ENCODE measurements at places on chromosomes 13 and 19.
A peak's percentile ranks its signal among the peaks of the same experiment; 100 is the strongest.

GRCh38 chr19:14073261-14073924 is 807 bp downstream of the MISP3 start:
- DNase-seq, result no peak

GRCh38 chr19:7182489-7182888 is 111.7 kb downstream of the INSR start:
- DNase-seq, result no peak

DNA sequence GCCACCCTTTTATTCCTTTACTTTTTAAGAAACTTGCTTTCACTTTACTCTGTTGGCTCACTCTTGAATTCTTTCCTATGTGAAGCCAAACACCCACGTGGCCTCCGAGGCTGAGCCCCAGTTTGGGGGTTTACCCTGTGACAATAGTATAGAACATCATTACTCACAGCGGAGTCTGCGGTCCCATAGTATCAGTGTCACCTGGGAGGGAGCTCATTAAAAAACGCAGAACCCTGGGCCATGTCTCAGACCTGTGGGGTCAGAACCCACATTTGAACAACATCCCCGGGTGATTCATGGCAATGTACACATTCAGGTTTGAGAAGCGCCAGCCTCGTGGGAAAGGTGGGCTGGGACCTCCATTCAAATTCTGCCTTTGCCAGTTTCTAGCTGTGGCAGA is 36.0 kb upstream of the UBL3 start:
- no peak for DNase-seq

DNA sequence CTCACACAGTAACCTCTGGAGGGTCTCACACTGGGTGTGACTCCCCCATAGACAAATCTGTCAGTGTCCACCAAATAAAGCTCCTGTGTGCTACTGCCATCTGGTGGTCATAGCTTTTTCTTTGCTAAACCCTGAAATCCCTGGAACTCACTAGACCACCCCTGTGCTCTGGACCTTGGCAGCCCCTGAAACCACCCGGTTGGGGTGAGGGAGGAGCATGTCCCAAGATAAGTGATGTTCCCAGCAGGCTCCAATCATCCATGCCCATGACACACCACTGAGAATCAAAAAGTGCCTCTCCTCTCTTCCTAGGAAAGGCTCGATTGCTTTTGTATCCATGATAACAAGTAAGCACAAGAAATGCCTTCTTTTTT is 6.5 kb upstream of the HSD17B14 start:
- no peak for DNase-seq

DNA sequence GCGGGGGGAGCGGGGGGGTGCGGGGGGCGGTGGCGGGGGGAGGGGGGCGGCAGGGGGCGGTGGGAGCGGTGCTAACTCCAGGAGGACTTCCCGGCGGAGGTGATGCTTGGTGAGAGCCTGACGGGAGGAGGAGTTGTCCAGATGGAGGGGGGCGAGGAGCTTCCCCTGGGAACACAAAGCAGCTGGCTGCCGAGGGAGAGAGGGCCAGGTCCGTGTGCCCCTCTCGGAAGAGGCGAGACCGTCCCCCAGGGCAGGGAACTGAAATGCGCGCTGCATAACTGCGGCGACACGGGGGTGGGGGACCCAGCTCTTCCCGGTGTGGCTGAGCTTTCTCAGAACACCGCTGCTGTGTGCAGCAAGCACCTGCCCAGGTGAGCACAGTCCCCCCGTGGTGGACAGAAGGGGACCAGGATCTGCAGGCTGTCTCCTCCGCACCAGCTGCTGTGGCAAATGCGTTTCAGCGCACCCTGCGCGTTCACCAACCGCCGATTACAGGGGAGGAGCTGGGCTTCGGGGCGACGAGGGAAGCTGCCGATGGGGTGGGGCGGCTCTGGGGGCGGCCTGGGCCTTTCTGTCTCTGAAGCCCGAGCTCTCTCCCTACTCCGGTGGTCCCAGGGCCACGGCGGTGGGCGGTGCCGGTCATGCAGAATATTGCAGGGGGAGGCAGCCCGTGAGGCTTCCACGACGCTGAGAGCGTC is 54.7 kb upstream of the F7 start:
- no peak for DNase-seq

DNA sequence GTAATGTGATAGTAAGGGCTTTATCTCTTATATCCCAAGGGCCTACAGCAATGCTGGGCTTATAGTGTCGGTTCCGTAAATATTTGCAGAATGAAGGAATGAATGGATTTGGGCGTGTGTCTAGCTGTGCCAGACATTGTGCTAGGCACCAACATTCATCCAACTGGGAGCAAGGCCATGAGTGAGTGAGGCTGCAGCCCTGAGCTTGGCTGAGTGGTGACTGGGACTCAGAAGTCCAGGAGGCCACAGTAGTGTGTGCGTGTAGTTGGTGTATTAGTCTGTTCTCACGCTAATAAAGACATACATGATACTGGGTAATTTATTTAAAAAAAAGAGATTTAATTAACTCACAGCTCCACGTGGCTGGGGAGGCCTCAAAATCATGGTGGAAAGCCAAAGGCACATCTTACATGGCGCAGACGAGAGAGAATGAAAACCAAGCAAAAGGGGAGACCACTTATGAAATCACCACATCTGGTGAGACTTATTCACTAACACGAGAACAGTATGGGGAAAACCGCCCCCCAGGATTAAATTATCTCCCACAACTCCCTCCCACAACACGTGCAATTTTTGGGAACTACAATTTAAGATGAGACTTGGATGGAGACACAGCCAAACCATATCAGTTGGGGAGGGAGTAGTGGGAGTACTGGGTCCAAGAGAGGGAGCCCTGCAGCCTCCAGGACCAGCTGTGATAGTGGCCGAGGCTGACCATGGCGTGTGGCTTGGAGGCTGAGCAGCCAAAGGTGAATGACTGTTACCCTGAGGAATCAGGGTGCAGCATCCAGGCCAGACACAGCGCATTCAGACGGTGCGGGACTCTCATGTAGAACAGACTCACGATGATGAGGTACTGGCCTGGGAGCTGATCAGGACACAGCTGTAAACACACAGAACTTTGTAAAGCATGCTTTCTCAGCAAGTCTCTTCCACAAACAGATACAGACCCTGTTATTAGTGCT is 104.6 kb downstream of the TEX26 start:
- DNase-seq, result no peak

GRCh38 chr13:67123165-67123564 is 107.0 kb downstream of the PCDH9 start:
- DNase-seq, result no peak

DNA sequence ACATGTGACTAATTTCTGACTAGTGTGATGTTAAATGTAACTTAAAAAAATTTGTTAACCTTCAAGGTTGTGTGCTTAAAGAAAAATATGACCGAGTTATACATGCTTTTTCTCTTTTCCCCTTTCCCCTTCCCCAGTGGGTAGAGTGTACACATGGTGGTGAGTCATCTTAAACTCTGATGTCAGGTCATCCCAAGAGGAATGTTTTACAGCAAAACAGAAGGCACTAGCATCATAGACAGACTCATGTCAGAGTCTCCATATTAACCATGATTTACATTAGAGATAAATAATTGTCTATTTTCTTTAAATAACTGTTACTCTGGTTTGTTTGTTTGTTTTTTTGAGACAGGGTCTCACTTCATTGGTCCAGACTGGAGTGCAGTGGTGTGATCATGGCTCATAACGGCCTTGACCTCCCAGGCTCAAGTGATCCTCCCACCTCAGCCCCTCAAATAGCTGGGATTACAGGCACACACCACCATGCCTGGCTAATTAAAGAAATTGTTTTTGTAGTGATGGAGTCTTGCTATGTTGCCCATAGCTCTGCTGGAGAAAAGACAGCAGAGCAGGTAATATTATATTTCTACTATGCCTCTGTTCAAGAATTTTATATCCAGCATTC is 160.4 kb upstream of the PCDH9 start:
- no peak for DNase-seq

DNA sequence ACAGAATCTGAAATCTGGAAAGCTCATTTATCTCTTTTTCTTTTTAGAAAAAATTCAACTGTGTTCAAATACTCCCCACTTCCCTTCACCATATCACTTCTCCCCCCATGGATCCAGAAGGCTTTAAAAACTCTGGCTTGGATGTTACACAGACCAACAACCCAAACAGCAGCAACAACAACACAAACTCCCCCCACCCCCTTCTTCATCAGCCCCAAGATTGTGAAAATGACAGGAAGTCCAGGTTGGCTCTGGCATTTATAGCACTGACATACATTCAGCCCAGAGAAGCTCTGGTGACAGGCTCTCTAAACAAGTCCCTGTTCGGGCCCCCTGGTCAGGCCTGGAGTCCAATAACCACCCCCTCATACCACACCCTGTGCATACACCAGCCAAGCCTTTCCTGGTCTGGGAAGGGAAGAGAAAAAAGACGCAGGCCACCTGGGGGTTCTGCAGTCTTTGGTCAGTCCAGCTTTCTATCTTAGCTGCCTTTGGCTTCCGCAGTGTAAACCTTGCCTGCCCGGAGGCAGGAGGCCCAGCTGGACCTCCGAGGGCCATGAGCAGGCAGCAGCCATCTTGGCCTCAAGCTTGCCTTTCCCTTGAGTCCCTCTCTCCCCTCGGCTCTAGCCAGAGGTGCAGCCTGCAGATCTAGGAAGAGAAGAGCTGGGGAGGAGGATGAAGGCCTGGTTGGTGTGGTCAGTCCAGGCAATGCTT is 6.8 kb downstream of the CDX2 start:
- DNase-seq, result no peak

DNA sequence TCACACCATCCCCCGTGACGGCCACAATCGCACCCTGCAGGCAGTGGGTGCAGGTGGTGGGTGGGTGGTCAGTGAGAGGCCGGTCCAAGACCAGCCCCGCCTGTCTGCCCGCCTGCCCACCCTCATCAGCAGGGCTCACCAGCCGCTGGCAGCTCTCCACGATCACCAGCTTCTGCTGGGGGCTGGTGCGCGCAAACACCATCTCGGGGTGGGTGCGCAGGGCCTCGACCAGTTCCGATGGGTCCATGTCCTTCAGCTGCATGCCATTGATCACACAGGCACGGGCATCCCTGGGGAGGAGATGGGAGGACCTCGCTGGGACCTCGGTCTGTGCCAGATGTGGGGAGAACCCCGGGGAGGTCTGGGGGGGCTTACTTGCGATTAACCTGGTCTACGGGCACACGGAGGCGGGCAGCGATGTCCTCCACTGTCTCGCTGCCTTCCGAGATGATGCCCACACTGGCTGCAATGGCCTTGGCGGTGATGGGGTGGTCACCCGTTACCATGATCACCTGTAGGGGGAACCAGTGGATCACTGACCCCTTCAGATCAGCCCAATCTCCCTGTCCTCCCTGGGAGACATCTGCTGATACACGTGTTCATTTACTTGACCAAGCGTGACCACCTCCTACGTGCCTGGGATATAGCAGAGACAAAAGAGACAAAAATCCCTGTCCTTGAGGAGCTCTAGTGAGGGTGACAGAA is 8.0 kb downstream of the ATP4A start:
- no peak for DNase-seq

DNA sequence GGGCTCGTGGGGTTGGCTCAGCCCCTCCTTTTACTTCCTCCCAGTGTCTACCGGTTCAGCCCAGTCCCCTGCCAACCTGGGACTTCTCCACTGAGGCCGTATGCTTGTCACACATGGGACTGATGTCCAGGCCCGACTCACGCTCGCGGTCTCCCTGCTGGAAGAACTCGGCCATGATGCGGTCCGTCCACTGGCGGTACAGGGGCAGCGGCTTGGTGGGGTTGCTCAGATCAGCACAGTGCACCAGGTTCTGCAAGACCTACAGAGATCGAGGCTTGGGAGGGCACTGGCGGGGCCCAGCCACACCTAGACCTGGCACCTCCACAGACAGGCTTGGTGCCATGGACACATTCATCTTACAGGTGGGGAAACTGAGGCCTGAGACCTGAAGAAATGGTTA is 7.8 kb upstream of the RAB3A start:
- no peak for DNase-seq

- DNase-seq, result peak; percentile 55
These were observed 3.6 kb upstream of the KCNN4 start for GRCh38 chr19:43784241-43784980.

DNA sequence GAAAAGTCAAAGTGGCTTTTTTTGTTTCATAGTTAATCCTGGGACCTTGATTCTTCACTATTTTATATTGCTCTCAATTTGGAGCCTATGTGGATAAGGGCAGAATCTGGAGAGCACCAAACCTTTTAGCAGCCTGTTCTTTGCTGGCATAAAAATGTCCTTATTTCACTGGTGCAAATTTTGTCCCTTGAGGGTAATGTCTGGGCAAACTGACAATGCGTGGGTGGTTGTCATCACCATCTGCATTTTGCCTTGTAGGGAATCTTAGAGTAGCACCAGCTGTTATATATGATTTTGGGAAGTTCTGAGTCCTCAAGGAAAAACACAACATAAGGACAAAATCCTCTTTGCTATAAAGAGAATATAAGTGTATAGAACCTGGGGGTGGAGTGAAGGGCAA is 336.9 kb upstream of the HTR2A start:
- no peak for DNase-seq

DNA sequence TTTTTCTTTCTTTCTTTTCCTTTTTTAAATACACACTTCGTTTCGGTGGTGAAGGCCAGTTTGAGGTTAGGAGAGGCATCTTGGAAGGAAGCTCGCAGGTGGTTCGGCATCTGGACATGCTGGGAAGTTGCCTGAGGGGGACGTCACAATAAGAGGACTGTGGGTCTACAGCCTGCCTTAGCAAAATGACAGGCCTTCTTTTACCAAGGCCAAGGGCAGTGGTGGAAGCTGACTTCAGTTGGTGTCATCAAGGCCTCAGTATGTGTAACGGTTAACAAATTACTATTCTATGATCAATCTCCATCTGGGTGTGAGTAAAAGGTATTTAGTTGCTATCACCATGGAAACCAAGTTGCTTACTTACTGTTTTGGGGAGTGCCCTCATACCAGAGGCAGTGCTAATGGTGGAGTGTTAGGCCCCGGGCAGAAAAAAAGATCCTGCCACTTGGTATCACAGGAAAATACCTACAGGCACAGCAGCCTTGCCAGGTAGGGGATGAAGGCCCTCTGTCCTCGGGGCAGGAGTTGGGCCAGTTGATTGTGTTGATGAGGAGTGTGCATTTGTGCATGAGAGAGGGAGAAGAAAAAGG is 10.3 kb downstream of the ACTN4 start:
- no peak for DNase-seq

GRCh38 chr19:18672606-18673337 is 10.7 kb upstream of the CRTC1 start:
- no peak for DNase-seq

DNA sequence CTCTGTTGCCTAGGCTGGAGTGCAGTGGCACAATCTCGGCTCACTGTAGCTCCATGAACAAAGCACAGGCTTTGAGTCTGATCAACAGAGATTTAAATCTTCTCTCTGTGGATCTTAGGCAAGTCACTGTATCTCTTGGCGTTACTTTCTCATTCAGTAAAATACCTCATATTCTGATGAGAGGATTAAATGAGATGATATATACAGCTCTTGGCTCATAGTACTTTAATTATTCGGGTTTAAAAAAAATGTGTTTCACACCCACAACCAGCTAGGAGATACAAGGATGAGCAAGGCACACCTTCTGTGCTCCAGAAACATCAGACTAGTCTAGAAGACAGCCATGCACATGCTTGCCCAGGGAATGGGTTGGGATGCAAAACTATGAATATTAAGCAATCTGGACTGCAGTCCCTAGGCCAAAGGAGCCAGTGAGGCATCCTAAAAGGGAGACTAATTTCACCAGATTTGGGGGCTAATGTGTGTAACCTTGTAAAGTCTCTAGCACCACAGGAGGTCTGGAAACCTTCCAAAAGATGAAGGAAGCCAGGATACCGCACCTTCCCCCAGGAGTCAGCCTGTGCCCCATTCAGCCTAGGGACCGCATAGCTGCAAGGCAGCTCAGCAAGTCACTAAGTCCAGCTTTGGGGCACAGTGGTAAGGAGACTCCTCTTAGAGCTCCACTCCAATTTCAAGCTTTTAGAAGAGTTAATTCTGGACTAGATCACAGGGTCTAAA is 2.5 kb downstream of the VPS36 start:
- DNase-seq, result no peak
